GM12878 (cell line): ENCODE measurements at places on chromosomes 1 and 21. TPM values are rescaled to one million over a fixed set of nuclear protein-coding genes. Genes with fewer than 3 reads are reported as not detected.

Gene MATN1
- total RNA-seq: 0.21 and 0.24 TPM in 2 replicates

Gene S100A10
- 1.6 and 2.8 TPM in 2 replicates for total RNA-seq

Gene UFC1
- 97.2 and 97.3 TPM in 2 replicates for total RNA-seq

Gene HNRNPCL4
- total RNA-seq: not detected in 2 replicates

Gene PDZK1IP1
- not detected in 2 replicates for total RNA-seq

Gene RYR2
- 0.03 TPM in 1 of 2 replicates, not detected in the other for total RNA-seq

Gene UBASH3A
- 0.27 and 0.28 TPM in 2 replicates for total RNA-seq

DNA sequence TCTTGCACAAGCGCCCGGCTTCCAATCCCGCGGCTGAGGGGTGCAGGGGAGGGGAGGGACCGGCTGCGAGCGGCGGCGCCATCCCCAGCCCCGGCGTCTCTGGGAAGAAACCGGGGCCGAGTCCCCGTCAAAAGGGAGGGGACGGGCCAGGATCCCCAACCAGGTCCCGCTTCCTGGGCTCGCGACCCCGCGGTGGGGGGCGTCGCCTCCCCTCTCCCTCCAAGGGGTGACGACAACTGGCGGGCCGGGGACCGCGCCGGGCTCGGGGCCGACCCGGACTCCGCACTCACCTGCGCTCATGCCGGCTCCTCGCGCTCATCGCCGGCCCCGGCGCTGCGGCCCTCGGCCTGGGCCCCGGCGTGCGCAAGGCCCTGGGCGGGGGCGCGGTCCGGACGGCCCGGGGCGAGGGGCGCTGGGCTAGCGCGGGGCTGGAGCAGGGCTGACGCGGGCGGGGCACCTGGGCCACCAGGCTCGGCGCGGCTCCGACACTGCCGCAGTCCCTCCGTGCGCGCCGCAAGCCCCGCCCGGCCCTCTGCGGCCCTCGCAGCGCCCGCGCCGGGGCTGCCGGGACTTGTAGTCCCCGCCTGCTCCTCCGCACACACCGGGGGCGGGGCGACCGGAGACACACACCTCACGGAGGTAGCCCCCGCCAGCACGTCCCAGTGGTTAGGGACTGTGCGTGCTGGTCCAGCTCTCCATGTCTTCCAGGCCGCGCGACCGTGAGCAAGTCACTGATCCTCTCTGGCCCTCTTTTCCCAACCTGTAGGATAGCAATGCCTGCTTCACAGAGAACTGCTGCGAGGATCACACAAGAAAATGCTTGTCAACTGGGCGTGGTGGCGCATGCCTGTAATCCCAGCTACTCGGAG lies at the start of gene ATP13A2:
Gene ATP13A2 (minus strand): TSS at position 490 of the 869 bp plus-strand sequence. CDS start 190 bp downstream, at position 300.
- no peaks in the 10 kb centered on the region for H3K36me3 ChIP-seq
- peaks cover 22% of the 10 kb centered on the region for H3K4me1 ChIP-seq
- H3K4me3 ChIP-seq: peak within 1 kb of the TSS; percentile 87
- DNase-seq: no peak
- H3K27ac ChIP-seq: no peak within 1 kb of the TSS

DNA sequence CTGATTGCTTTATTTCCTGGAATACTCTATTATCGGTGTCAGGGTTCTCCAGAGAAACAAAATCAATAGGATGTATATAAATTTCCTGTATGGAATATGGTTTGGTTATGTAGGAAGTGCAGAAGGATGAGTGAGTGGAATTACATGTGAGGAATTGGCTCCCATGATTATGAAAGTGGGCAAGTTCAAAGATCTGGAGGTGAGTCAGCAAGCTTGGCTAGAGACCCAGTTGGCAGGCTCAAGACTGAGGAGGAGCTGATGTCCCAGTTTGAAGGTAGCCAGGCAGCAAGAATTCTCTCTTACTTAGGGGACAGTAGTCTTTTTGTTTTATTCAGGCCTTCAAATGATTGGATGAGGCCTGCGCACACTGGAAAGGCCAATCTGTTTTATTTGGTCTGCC lies 57.5 kb downstream of the MAP3K7CL start:
- H3K4me3 ChIP-seq: no peak overlapping the region
- no peak overlapping the region for H3K27ac ChIP-seq
- H3K4me1 ChIP-seq: peaks cover 7% of the 10 kb centered on the region
- DNase-seq: no peak
- no peaks in the 10 kb centered on the region for H3K36me3 ChIP-seq

- no peaks in the 10 kb centered on the region for H3K4me1 ChIP-seq
- no peaks in the 10 kb centered on the region for H3K36me3 ChIP-seq
- DNase-seq: no peak
- no peak overlapping the region for H3K4me3 ChIP-seq
Measured at GRCh38 chr1:29291756-29292155, 55.4 kb downstream of the PTPRU start.

- no peaks in the 10 kb centered on the region for H3K27me3 ChIP-seq
- no peak overlapping the region for H3K4me3 ChIP-seq
- H3K27ac ChIP-seq: no peak overlapping the region
Measured at GRCh38 chr1:20426371-20426770, 59.6 kb downstream of the CAMK2N1 start.

GRCh38 chr1:201709564-201710295 lies 119.2 kb upstream of the IPO9 start:
- peaks cover 4% of the 10 kb centered on the region; the same call in 1 of the 2 replicates for H3K4me1 ChIP-seq
- no peak overlapping the region for H3K27ac ChIP-seq
- DNase-seq: no peak

- H3K4me3 ChIP-seq: no peak overlapping the region
- no peaks in the 10 kb centered on the region for H3K27me3 ChIP-seq
- no peak for DNase-seq
- H3K36me3 ChIP-seq: peaks cover 2% of the 10 kb centered on the region; the same call in 1 of the 2 replicates
- no peak overlapping the region for H3K27ac ChIP-seq
Measured at GRCh38 chr1:64928325-64928724, 38.0 kb downstream of the JAK1 start.

- no peaks in the 10 kb centered on the region for H3K36me3 ChIP-seq
- no peaks in the 10 kb centered on the region; the same call in 1 of the 2 replicates for H3K27me3 ChIP-seq
- H3K4me1 ChIP-seq: peaks cover 4% of the 10 kb centered on the region; the same call in 1 of the 2 replicates
- DNase-seq: no peak
Measured at GRCh38 chr1:243482141-243483022, 226.5 kb downstream of the SDCCAG8 start.

GRCh38 chr1:17950728-17951127 lies 156.9 kb upstream of the IGSF21 start:
- H3K4me3 ChIP-seq: no peak overlapping the region
- H3K36me3 ChIP-seq: no peaks in the 10 kb centered on the region
- no peak overlapping the region for H3K27ac ChIP-seq
- DNase-seq: no peak
- peaks cover 4% of the 10 kb centered on the region; the same call in 1 of the 2 replicates for H3K27me3 ChIP-seq

DNA sequence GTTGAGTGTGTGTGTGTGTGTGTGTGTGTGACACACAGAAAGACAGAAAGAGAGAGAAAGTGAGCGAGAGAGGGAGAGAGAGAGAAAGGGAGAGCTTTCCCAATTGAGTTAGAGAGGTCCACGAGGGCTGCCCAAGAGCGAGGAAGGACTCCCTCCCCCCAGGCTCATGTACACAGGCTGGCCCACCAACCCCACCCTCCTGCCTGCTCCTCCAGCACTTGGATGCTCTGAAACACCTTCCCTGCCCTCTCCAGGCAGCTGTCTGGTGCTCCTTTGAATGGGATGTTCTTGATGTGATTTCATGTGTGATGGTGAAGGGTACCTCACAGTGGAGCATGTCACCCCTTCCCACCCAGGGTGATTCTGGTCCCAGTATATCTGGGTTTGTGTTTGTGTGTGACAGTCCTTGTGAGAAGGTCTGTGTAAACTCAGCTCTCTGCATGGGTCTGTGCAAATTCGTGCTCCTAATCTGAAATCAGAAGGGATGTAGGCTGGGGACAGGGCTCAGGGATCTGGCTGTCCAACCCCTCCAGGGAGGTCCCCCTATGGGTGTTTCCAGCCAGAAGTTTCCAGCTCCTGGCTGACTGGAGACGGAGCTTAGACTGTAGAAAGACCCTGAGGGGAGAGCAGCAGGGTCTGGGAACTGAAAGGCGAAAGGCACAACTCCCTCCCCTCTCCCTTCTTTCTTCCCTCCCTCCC lies 6.8 kb upstream of the PEAR1 start:
- H3K27me3 ChIP-seq: peaks cover 4% of the 10 kb centered on the region
- no peak for DNase-seq
- no peak overlapping the region for H3K4me3 ChIP-seq
- H3K4me1 ChIP-seq: no peaks in the 10 kb centered on the region
- H3K27ac ChIP-seq: no peak overlapping the region
- H3K36me3 ChIP-seq: no peaks in the 10 kb centered on the region

GRCh38 chr1:18670868-18671225 lies 40.2 kb downstream of the PAX7 start:
- DNase-seq: no peak
- no peak overlapping the region for H3K4me3 ChIP-seq
- no peak overlapping the region for H3K27ac ChIP-seq

GRCh38 chr21:17921579-17922530 lies 102.7 kb upstream of the C21orf91 start:
- no peaks in the 10 kb centered on the region for H3K4me1 ChIP-seq
- no peak overlapping the region for H3K27ac ChIP-seq
- DNase-seq: no peak
- H3K4me3 ChIP-seq: no peak overlapping the region
- no peaks in the 10 kb centered on the region for H3K36me3 ChIP-seq

DNA sequence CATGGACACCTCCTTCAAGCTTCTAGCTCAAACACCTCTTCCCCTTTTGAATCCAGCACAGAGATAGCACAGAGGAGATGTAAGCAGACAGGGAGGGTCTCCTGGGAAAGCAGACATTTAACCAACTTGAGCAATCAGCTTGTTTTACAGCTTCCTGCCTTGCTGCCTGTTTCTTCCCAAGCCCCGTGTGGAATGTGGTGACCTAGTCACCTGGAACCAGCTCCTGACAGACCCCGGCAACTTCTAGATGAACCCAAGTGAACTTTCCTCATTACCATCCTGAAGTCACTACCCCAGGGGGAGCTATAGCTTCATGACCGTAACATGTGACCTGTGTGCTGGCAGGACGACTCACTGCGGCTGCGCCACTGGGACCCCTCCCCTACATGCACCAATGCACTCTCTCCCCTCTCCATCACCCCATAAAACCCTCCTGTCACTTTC lies 24.1 kb upstream of the TTF2 start:
- DNase-seq: no peak
- no peak overlapping the region for H3K27ac ChIP-seq
- no peaks in the 10 kb centered on the region for H3K27me3 ChIP-seq
- H3K4me3 ChIP-seq: no peak overlapping the region
- no peaks in the 10 kb centered on the region for H3K36me3 ChIP-seq
- H3K4me1 ChIP-seq: no peaks in the 10 kb centered on the region

- no peaks in the 10 kb centered on the region for H3K4me1 ChIP-seq
- DNase-seq: no peak
- H3K27ac ChIP-seq: no peak overlapping the region
- H3K36me3 ChIP-seq: no peaks in the 10 kb centered on the region
- no peaks in the 10 kb centered on the region; the same call in 1 of the 2 replicates for H3K27me3 ChIP-seq
Measured at GRCh38 chr1:171999756-172000155, 158.5 kb downstream of the DNM3 start.

- H3K36me3 ChIP-seq: no peaks in the 10 kb centered on the region
- no peak overlapping the region for H3K27ac ChIP-seq
- H3K27me3 ChIP-seq: no peaks in the 10 kb centered on the region
- H3K4me1 ChIP-seq: no peaks in the 10 kb centered on the region
- no peak for DNase-seq
Measured at GRCh38 chr1:14970115-14970798, 183.3 kb upstream of the TMEM51 start.

- H3K4me1 ChIP-seq: peaks cover 19% of the 10 kb centered on the region
- no peaks in the 10 kb centered on the region for H3K27me3 ChIP-seq
- H3K4me3 ChIP-seq: no peak overlapping the region
- DNase-seq: no peak
Measured at GRCh38 chr1:155019377-155020245, 14.0 kb downstream of the DCST2 start.

DNA sequence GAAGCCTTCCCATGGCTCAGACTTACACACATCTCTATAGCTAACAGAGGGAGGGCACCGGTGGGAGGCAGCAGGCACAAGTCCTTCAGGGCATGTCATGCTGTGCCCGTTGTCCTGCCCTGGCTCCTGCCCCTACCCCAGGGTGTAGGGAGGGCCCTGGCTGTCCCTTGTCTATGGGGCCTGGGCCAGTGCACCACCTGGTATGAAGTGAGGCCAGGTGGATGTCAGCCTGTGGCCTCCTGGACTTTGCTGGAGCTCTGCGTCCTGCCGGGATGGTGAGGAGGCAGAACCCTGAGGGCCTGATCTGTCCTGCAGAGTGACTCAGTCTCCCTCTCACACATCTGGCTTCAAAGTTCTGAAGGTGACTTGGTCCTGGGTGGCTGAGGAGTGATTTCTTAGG lies 47.3 kb upstream of the GPR37L1 start:
- no peaks in the 10 kb centered on the region for H3K27me3 ChIP-seq
- no peaks in the 10 kb centered on the region for H3K4me1 ChIP-seq
- DNase-seq: no peak
- no peaks in the 10 kb centered on the region for H3K36me3 ChIP-seq
- no peak overlapping the region for H3K27ac ChIP-seq

GRCh38 chr1:3402258-3403010 lies 52.0 kb upstream of the ARHGEF16 start:
- no peak for DNase-seq
- H3K27me3 ChIP-seq: no peaks in the 10 kb centered on the region
- no peaks in the 10 kb centered on the region for H3K4me1 ChIP-seq

- peaks cover 3% of the 10 kb centered on the region; the same call in 1 of the 2 replicates for H3K36me3 ChIP-seq
- DNase-seq: no peak
- no peak overlapping the region for H3K4me3 ChIP-seq
- H3K27ac ChIP-seq: no peak overlapping the region; the same call in 1 of the 2 replicates
- H3K4me1 ChIP-seq: peaks cover 43% of the 10 kb centered on the region
Measured at GRCh38 chr1:230208619-230209261, 141.7 kb downstream of the GALNT2 start.

GRCh38 chr1:20704390-20705202 lies 13.2 kb downstream of the KIF17 start:
- no peak overlapping the region for H3K4me3 ChIP-seq
- no peak overlapping the region for H3K27ac ChIP-seq
- DNase-seq: no peak
- no peaks in the 10 kb centered on the region for H3K4me1 ChIP-seq

DNA sequence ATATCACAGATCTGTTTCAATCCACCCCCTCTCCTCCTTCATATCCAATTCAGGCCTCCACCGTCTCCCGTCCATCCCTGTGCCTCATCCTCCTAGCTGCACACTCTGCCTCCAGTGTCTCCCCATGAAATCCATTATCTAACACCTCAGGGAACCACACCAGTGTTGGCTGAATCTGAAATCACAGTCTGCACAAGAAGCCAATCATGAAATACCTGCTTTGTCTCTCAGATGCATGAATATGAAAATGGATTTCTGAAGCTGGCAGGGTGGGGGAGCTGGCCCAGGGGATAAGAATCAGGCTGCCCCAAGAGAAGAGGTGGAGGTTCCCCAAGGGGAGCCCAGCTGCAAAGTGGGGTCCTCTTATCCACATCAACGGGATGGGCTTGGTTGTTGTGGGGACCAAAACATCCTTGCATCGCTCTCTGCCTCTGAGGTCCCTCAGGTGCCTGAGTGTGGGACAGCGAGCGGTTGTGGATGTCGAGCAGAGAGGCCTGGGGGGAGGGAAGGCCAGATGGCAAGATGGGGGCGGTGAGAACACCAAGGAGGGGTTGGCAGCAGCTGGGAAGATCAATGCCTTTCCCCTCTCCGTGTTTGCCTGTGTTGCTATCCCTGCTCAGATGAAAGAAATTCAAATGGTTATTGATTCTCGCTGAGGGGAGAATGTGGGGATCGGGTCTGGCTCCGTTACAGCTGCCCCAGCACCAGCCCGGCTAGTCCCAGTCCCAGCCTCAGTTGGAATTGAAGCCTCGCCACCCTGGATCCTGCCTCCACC lies 237.3 kb upstream of the POU3F1 start:
- H3K27me3 ChIP-seq: no peaks in the 10 kb centered on the region; the same call in 1 of the 2 replicates
- H3K36me3 ChIP-seq: no peaks in the 10 kb centered on the region
- no peaks in the 10 kb centered on the region for H3K4me1 ChIP-seq
- DNase-seq: no peak
- H3K4me3 ChIP-seq: no peak overlapping the region
